ENCODE measurements at places on chromosomes 13 and 19. TPM values are rescaled to one million over a fixed set of nuclear protein-coding genes. Genes with fewer than 3 reads are reported as not detected.

The IRF2BP1 gene
- 11.9 TPM for total RNA-seq

The FRY gene
- total RNA-seq = 40.7 TPM

The SLC17A7 gene
- 1.0 TPM for total RNA-seq

The FUT3 gene
- not detected for total RNA-seq

The ZNF490 gene
- 5.1 TPM for total RNA-seq

The CTXN1 gene
- total RNA-seq = not detected

The NOTCH3 gene
- 31.5 TPM for total RNA-seq

The SLITRK6 gene
- total RNA-seq = not detected

GRCh38 chr13:51928231-51928630 is 66.5 kb downstream of the CCDC70 start:
- DNase-seq = no peak

DNA sequence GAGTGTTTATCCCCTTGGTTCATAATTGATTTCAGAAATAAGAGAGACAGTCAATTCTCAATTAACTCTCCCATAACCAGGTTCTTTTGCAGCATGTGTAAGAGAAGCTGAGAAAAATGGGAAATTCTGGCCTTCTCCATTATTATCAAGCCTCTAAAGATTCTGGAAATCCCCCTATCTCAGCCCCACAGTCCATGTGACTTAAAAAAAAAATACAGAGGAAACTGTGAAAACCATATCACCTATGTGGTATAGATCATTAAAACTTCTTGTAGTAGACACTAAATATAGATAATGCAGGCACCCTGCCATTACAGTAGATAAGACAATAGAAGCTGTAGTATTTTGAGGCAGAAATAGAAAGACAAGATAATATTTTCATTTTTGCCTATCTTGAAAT is 34.3 kb upstream of the SOHLH2 start:
- DNase-seq = no peak

GRCh38 chr13:37175996-37176395 is 70.5 kb upstream of the CSNK1A1L start:
- no peak for DNase-seq

DNA sequence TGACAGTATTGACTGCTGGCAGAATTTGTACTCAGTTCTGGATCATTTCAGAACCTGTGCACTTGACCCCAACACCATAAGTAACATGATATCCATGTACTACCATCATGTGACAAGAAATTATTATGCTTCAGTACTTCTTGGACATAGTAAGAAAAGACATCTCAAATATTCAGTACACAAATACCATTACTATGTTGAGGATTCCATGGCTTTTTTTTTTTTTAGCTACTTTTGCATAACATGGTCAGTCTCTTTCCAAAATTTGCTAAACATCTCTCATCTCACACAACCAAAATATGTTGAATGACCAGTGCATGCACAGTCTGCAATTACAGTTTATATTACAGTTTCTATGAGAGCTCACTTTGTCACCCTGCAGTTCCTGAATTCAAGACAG is 85.3 kb downstream of the FLT1 start:
- no peak for DNase-seq

- no peak for DNase-seq
Observed at GRCh38 chr13:48564056-48564455, 31.2 kb upstream of the RCBTB2 start.

Data from omental fat pad (tissue), 4 donors.